ENCODE measurements at places on chromosomes 6 and 20.

- DNase-seq: peak; percentile 96
Observed at GRCh38 chr6:43427406-43428111, at the start of gene ABCC10. TSS of gene ABCC10 (plus strand) at chr6:43427541. CDS start at chr6:43427979, 438 bp downstream.

- DNase-seq: no peak
Observed at GRCh38 chr6:158389193-158389919, 77.1 kb downstream of the TULP4 start.

- peak; percentile 93 for DNase-seq
Observed at GRCh38 chr20:23637282-23638221, at the start of gene CST3. TSS of gene CST3 (minus strand) at chr20:23637955. CDS start at chr20:23637862, 93 bp downstream.

- no peak for DNase-seq
Observed at GRCh38 chr6:41697861-41698781, 37.3 kb downstream of the TFEB start.

DNA sequence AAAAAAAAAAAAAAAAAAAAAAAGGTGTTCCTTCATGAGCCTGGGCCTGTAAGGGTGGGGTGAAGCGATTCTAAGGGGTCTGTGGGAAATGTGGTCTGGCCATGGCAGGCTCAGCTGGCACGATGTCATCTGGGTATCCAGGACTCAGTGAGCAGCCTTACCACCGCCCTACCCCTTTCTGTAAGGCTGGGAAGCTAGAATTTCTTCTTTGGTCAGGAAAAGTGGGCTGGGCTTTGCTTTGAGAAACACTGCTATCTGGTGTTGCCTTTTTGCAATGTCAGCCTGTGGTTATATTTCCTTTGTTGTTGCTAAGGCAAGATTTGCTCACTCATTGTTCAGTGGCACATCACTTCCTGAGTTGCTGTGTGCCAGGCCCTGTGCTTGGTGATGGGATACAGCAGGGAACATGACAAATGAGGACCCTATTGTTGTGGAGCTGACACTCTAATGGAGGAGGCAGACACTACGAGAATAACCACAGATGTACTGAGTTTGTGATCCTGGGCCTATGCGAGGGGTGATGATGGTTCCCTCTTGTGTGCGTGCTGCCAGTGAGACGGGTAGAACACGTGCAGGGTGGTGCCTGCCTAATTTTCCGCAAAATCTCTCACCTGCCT is 45.9 kb upstream of the ZNFX1 start:
- no peak for DNase-seq

Measured in transverse colon (tissue), 4 donors.